Hematopoietic multipotent progenitor cell treated with erythropoietin and hydrocortisone succinate and interleukin-3 and kit ligand, for 17 days (in vitro differentiated cells): ENCODE measurements at places on chromosomes 13 and 19.

DNA sequence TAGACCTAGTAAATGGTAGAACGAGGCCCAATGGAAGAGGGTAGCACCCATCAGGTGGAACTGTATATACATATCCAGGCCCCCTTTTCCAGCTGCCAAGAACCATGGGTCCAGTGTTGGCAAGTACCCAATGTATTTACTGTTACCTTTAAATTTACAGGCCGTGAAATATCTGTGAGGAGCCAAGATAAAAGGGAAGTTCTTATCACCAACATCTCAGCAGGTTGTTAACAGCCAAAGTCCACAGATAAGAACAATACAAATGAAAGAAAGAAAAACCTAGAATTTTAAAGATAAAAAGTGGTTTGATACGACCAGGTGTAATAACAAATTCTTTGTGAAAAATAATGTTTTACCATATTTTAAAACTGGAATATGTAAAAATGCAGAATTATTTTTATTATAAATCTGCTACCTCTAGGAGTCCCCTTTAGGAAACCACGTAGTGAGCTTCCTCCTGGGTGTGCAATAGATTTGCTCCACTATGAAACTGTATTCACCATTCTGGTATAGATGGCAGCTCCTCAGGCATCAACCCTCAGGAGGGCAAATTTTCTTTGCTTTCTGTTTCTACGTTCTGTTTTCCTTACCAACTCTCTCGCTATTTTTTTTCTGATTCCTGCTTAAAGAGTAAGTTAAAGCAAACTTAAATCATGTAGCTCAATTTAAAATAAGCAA, 292.2 kb upstream of the SLC10A2 start:
- no peak for DNase-seq

- DNase-seq: no peak
These were observed 423.7 kb upstream of the TSHZ3 start for GRCh38 chr19:31772915-31773314.

DNA sequence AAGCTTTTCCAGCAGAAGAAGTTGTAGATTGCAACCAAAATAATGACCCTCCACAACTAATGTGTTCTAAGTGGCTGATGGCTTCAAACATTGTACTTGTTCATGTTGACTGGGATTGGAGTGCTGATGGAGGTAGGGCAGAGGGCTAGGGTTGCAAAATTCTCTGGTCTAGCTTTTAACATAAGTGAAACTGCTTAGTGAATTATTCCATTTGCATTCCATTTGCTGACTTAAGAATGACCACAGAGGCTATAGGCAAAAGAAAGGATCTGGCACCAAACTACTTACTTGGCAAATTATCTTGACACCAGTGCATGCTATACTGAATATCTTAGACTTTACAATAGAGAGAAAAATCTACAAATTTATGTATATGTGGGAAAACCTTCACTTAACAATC, 287.0 kb downstream of the FGF9 start:
- DNase-seq: no peak

- DNase-seq: peak; percentile 24
These were observed 1.1 kb upstream of the HMGB1 start for GRCh38 chr13:30466841-30467252.

- no peak for DNase-seq
These were observed 44.5 kb downstream of the SLC7A9 start for GRCh38 chr19:32824916-32825608.

- no peak for DNase-seq
These were observed 499.4 kb upstream of the ARGLU1 start for GRCh38 chr13:107067381-107067780.

DNA sequence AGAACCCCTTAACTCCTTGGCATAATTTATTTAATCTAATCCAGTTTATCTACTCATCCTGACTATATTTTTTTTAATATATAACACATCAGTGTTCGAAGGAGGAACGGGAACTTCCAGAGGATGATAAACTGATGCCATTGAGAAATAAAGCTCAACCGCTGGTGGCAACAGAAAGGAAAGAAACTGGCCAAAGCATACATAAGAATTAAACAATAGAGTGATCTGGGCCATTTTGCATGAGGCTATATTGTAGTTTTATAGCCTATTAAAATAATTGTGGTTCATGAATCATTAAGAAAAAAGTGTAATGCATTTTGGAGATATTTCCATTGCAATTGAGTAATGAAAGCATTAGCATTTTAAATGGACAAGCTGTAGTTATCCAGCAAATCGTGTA, 94.2 kb downstream of the FRY start:
- no peak for DNase-seq

DNA sequence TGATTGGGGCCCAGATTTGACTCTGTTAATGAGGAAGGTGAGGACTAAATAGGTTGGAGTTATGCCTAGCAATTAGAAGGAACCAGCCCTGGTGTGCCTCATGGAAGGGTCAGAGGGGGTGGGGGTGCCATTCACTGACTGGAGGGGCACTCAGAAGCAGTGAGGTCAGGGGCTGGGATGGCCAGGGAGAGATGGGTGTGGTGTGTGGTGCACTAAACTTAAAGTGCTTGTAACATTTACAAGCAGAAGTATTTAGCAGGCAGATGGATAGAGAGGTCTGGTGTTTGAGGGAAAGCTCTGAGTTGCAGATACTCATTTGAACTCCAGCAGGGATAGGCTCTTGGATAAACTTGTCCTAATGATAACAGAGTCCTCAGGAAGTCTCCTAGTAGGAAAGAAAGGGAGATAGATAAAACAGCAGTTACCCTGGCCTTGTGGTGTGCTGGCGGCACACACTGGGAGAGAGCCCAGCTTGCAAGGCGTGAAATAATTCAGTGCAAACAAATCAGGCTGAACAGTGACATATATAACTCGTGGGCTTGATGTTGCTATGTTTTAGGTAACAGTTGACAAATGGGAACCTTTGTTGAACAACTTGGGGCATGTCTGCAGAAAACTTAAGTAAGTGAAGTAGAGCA, 20.0 kb upstream of the UPF3A start:
- no peak for DNase-seq

- DNase-seq: no peak
These were observed 93.3 kb downstream of the PIBF1 start for GRCh38 chr13:72875233-72875632.

- DNase-seq: no peak
These were observed 178.1 kb downstream of the FLT1 start for GRCh38 chr13:28316836-28317235.
